Stimulated activated CD8-positive, alpha-beta memory T cell treated with anti-CD3 and anti-CD28 coated beads, Interleukin-15, amount 100 ng/mL, for 1 hour (primary cell): ENCODE measurements at places on chromosomes 16 and 17.

DNA sequence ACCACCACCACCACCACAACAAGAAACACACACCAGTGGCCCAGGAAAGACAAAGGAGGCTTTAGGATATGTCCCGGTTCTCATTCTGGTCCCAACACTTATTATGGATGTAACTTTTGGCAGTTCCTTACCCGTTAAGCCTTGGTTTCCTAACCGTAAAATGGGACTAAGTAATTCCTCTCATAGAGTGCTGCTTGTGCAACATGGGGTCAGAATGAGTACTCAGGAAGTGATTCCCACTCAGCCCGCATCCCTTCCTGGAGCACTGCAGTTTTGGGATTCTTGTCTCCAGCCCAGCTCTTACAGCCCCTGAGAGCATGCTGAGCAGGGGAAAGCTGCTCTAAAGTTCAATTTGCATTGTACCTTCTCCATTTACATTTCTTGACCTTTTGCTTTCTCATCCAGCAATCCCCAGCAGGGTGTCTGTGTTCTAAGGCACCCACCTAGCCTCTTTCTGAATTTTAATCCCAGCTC, 262.6 kb downstream of the PRKCA start:
- no peak for DNase-seq

DNA sequence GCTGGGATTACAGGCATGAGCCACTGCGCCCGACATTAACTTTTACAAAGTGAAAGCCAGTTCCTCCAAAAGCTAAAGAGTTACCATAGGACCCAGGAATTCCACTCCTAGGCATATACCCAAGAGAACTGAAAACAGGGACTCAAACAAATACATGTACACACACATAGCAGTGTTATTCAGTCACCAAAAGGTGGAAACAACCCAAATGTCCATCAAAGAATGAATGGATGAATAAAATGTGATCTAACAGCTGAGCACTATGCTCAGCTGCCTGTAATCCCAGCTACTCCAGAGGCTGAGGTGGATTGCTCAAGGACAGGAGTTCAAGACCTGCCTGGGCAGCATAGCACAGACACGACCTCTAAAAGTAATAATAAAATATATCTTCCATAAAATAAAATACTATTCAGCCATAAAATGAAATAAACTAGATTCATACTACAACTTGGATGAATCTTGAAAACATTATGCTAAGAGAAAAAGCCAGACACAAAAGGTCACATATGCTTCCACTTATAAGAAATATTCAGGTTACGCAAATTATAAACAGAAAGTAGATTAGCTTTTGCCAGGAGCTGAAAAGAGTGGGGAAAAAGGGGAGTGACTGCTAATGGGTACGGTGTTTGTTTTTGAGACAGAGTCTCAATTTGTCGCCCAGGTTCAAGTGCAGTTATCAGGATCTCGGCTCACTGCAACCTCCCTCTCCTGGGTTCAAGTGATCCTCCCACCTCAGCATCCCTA, 9.3 kb upstream of the USP7 start:
- DNase-seq: no peak

DNA sequence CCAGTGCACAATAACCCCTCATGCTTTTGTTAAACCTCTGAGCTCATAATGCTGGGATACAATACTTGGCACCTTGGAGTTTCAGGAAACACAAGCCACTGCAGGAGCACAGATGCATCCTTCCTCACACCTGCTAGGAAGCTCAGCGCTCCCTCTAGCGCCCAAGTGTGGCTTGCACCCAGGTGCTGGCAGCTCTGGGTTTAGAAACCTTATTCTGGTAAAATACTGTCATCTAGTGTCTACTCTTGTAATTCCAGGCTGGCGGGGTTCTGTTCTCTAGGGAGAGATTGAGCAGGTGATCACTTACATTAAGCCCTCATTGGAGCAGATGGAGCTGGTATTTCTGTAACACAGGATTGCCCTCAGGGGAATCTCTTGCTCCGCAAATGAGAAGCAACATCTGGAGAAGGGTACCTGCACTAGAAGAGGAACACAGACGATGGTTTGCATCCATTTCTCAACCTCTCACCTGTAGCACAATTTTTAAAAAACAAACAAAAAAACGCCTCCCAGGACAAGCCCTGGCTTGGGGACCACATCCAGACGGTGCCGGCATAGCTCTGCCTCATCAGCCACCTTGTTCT, 1.5 kb downstream of the CCL1 start:
- peak; percentile 25 for DNase-seq

- no peak for DNase-seq
These were observed 213.2 kb downstream of the C16orf78 start for GRCh38 chr16:49586466-49587450.

DNA sequence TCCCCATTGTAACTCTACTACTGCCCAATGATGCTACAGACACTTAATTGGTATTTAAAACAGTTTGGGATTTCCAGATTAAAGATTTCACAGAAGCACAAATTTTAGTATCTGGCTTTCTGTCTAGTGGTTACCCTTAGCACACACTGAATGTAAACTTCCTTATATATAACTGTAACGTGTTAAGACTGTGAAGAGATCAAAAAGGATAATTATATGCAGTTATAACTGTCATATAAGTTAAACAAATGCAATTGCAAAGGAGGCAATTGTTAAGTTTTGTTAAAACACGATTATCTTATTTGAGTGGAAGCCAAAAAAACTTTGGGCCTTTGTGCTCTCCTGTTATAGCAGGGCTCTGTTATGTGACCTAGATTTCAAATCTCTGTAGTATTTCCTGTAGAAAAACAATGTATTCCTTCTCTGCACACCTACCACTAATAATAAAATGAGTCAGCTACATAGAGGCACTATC, 147.9 kb downstream of the STXBP4 start:
- DNase-seq: no peak

DNA sequence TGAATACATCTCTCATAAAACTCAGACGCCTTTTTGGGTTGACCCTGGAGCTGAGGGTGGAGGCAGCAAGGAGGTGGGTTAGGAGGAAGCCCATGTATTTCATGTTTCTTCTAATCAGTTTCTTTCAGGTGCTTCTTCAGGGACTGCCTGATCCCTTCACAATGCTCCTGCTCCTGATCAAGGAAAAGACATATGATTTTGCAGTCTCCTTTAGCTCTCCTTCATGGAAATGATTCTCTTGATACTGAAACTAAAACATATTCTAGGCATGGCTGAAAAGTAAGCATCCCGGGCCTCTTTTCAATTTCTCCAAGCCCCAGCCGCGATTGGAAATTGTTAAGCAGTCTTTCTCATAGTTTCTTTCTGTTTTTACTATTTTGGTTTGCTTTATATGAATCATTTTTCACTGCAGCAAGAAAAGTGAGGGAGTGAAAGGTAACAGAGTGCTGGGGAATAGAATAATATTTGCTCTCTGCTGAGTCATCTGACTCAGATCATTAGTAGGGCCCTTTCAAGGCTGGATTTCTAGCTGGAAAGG, 730.7 kb downstream of the CDH11 start:
- no peak for DNase-seq

DNA sequence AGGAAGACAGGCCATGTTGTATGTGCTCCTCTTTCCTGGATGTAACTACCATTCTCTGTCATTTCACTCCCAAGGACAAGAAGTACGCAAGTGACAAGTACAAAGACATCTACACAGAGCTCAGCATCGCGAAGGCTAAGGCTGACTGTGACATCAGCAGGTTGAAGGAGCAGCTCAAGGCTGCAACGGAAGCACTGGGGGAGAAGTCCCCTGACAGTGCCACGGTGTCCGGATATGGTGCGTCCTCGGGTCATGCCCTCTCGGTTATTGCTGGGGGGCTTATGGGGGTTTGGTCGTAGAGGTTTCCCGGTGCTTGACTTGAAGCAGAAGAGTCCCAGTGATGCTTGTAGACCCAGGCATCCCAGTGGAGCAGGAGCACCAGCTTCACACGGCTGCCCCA, 29.0 kb downstream of the PLD6 start:
- no peak for DNase-seq

GRCh38 chr17:81128774-81129173, 36.5 kb upstream of the PVALEF start:
- DNase-seq: no peak

DNA sequence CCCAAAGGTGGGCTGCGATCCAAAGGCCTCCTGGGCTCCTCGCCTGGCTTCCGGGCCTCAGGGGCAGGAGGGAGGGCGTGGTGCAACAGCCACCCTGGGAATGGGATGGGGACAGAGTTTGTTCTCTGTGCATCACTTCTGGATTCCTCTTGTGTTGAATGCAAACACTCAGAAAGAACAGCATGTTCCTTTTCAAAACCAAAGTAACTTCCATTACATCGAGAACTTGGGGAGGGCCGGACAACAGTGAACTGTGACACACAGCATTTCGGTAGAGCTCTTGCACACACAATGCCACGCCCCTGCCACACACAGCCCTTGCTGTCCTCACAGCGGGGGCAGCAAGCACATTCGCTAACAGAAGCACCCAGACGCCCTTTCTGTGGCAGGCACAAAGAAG, 36.1 kb upstream of the FASN start:
- no peak for DNase-seq

GRCh38 chr16:29680180-29680598, 1.2 kb downstream of the QPRT start:
- DNase-seq: no peak

- DNase-seq: no peak
These were observed 38.6 kb downstream of the COX10 start for GRCh38 chr17:14107889-14108288.

DNA sequence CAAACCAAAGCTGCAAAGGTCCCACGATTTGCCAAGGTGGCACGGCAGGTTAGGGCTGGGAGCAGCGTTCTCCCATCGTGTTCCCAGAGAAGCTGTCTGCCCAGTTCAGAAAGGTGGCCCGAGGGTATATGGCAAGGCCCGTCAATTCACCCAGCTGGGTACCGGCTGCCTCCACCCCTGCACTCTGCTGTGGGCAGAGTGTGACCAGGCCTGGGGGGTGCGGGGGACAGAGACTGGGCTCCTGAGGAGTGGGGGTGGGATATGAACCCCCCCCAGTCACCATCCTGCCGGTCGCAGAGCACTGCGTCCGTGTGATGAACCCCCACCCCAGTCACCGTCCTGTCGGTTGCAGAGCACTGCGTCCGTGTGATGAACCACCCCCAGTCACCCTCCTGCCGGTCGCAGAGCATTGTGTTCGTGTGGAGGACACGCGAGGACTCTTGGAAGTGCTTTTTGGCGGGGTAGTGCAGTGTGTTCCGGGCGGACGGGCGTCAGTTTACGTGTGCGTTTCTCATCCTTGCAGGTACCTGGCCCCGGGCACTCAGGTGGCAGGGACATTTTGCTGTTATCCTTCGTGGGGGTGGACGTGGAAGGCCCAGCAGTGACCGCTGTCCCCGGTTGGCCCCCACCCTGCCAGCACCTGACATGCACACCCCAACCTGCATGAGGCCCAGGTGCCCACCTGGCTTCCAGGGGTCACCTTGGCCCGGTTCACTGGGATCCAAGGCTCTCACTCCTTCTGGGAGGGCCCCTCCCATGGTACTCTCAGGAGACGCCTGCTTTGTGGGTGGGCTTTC, 2.7 kb upstream of the FASN start:
- DNase-seq: no peak

- DNase-seq: no peak
These were observed 21.5 kb downstream of the CCL4 start for GRCh38 chr17:36124879-36125824.

DNA sequence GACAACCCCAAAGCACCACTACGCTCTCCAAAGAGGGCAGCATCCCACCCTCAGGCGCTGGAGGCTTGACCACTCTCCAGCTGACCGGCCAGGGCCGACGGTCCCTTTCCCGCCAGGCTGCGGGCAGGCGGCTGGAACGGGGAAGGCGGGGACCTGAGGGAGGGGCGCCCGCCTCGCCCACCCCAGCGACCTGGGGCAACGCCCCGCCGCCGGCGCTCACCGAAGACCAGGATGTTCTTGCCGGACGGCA, 431 bp downstream of the DYNC1LI2 start:
- no peak for DNase-seq

DNA sequence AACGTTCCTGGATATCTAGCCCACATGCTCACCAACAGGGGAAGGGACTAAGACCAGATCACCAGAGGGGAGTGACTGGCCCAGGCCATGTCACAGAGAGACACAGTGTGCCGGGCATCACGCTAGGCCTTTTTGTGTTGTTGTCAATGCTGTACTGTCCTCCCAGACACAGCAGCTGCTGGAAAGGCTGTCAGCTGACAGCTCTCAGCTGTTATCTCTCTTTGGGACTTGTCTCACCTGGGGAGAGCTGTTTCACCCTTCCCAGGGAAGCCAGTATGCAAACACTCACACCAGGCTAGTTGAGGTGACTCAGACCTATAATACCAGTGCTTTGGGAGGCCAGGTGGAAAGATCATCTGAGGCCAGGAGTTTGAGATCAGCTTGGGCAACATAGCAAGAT, 19.4 kb downstream of the UNC45B start:
- no peak for DNase-seq

DNA sequence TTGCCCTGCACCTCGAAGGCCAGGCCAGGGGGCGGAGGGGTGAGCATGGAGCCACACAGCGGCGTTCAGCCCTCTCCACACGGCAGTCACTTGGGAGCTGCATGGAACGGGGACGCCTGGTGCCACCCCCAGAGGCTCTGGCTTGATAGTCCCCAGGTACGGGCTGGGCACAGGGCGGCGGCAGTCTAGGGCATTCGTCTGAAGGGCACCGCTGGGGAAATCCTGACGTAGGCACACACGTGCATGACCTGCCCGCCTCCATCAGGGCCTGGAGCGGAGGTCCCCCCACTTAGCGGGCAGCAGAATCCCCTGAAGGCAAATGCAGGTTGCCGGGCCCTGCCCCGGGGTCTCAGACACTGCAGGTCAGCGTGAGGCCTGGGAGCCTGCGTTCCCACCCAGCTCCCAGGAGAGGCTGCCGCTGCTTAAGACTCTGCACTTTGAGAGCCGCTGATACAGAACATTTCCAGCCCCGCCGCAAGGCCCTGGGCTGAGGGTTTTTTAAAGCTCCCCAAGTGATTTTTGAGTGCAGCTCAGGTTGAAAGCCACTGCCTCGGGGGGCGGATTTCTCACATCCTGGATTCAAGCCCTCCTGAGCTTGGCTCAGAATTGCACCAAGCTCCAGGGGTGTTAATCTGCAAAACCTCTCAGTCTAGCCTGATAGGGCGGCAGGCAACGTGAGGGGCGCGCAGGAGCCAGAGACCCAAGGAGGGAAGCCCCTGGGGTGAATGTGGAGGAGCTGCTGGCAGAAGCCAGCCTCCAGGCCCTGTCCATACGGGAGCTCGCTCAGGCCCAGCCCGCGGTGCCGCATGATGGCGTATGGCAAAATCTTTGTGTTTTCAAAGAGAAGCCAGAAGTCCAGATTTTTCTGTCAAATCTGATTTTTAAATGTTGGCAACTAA, 182.3 kb upstream of the GSE1 start:
- DNase-seq: no peak

DNA sequence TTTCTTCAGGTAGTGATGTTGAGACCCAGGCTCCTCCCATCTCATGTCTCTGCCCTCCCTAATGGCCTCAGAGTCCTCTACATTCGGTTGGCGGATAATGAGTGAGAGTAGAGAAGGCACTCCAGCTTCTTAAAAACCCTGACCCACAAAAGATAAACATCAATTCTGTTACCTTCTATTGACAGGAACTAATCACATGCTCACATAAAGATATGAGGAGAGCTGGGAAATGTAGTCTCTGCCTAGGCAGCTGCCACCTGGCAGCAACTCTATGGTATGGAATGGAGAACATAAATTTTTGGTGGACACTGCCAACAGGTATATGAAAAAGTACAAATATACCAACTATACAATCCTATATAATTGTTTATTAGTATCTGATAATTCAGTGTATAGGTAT, 110.7 kb upstream of the HLF start:
- no peak for DNase-seq

- no peak for DNase-seq
These were observed 70.3 kb downstream of the NFATC3 start for GRCh38 chr16:68155425-68155824.

GRCh38 chr17:69967910-69968411, 107.1 kb upstream of the KCNJ16 start:
- no peak for DNase-seq

- DNase-seq: no peak
These were observed 12.5 kb upstream of the FAM171A2 start for GRCh38 chr17:44376124-44376523.
